ELR (cell line): ENCODE measurements at places on chromosomes 2 and 18.
A peak's percentile ranks its signal among the peaks of the same experiment; 100 is the strongest.

DNA sequence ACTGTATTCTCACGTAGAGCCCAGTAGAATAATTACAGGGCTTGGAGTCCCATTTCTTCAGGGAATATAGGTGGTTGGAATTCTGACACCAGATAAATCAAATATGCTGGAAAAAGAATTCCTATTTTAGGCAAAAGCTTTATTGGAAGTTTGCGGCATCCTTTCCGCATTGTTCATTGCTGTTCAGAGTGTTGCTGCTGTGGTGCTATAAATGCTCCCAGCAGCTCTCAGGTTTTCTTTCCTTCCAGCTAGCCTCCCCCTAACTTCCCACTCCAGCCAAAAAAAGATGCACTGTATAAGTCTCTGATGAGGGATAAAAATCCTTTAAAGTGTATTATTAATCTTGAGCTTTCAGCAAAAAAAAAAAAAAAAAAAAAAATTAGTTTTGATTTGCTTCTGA lies 25.5 kb upstream of the POLR1B start:
- no peak for DNase-seq

DNA sequence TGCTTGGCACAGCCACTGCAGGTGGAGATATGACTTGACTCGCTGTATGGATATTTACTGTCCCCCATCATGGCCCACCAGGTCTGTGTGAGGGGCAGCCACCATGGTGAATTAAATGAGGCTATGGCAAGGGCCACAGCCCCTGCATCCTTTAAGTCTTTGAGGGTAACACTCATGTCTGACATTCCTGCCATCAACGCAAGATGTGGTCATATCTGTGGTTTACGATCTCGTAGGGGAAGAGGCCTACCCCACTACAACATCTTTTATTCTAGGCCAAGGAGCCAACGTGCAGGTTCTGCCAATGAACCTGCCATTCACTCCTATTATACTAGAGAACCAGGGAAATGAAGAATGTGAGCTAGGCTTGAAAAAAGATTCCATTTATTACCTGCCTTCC lies 381.6 kb upstream of the ID2 start:
- DNase-seq = no peak

GRCh38 chr2:42754021-42754775 lies 9.7 kb downstream of the OXER1 start:
- DNase-seq = no peak

GRCh38 chr2:11710210-11710609 lies 36.2 kb upstream of the LPIN1 start:
- DNase-seq = peak; percentile 76

DNA sequence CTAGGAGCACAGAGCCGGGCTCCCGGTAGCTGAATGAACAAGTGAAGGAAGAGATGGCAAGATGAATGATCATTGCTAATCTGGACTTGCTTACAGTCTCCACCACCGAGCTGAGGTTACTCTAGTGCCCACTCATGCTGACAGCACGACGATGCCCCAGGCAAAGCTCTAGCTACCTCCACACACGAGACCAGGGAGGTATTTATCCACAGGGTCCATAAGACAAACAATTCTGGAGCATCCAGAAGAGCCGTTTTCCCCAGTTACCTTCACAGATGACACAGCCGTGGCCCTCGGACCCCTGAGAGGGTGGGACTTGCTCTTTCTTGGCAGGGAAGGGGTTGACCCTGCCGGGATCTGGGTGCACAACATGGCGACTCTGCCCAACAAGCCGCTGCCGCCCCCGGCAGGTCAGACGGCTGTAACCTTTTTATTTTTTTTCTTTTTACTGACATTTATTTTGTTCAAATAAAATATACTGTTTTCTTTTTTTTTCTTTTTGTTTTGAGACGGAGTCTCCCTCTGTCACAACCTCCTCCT lies 120.3 kb downstream of the PXDN start:
- no peak for DNase-seq

DNA sequence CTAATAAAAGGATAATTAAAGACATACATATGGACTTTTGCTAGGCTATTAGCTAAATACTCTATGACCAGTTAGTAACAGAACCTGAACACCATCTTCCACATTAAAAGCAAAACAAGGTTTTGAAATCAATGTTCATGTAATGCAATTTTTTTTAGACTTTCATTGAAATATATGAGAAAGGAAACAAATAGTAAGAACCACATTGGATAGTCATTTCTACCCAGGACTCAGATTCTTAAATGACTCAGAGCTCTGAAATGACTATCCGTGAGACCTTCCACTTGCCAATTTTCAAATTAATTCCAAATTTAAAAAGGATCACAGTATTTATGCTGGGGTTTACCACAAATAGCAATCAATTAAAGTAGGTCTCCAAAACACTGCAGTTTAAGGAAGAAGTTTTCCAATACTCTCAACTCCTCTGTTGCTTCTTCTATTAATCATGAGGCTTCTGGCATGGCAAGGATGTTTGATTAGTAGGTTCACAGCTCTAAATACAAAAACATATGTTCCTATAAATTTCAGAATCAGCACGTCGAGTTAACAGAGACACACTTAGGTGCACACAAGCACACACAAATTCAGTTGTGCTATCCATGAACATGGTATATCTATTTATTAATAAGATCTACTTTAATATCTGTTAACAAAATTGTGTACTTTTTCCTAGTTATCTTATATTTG lies 841.0 kb downstream of the RNF144A start:
- no peak for DNase-seq

- no peak for DNase-seq
These were observed 28.6 kb upstream of the NCKAP5 start for GRCh38 chr2:133596701-133597393.

DNA sequence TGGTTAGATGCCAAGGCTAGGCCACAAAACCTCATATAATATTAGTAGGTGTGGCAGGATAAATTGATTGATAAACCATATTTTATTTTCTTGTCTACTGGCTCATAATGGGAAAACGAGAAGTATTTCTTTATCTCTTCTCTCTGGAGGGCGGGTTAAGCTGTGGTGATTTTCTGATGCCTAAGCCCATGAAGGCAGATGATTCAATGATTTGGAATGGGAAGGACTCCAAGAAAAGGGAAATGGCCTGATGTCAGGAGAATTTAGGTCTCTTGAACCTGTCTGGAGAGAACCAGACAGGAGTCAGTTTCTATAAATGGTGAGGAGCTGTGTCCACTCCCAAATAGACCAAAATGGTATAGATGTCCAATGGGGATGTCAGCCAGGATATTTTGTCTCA lies 18.7 kb upstream of the MAP4K3 start:
- DNase-seq = peak; percentile 70

DNA sequence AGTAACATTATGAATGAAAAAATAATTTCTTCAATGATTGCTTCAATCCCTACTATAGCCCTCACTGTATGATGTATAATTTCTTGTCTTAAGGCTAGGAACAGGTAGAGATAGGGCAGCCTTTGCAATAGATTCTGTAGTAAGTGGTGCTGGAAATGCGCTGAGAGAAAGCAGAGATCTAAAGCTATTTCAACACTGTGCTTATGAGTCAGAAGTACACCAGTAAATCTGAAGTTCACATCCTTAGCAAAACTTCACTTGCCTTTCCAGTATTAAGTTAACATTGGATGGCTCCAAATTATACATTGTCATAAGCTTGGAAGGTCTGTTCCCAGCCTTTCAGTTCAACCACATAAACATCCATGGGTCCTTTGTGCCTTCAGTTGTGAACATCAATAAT lies 178.2 kb upstream of the EPHA4 start:
- no peak for DNase-seq

DNA sequence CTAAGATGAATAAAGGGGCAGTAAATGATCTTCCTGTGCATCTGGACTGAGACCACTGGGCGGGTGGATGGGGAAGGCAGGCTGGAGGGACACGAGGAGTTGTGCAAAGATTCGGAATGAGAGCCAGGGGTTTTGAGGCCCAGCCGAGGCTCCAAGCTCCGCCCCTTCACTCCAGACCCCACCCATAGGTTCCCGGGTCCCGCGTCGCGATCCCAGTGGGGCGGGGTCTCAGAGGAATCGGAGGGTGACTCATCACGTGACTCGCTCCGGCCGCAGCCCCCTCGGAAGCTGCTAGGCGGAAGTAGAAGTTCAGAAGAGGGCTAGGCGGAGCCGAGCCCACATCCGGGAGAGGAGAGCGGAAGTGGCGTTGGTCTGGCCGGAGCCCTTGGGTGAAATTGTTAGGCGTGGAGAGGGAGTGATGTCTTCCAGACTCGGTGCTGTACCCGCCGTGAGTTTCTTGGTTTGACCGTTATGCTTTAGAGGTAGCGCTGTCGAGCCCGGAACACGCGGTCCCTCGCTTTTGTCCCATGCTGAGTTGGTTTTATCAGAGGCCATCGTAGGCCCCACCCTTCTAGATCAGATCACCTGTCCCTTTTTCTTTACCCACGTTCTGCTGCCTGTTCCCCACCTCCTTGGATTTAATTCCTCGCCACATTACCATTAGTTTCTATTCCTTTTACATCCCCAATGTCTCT lies at the start of gene ZNF512:
Gene ZNF512 (plus strand): TSS at position 348 of the 695 bp plus-strand sequence. CDS start 71 bp downstream, at position 419.
- peak; percentile 96 for DNase-seq

DNA sequence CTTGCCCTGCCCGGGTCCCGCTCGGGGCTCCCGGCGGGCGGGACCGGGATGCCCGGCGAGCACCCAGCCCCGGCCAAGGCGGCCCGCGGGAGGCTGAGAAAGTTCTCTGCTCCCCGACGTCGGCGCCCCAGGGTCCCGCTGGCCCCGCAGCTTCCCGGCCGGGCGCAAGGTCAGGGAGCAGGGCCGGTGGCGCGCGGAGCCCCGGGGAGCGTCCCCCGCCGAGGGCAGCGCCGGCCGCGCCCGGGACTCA lies 331 bp downstream of the SERPINE2 start:
- no peak for DNase-seq

GRCh38 chr2:117858892-117859531 lies 44.5 kb downstream of the DDX18 start:
- no peak for DNase-seq

- DNase-seq = peak; percentile 31
These were observed 59.8 kb upstream of the PELI1 start for GRCh38 chr2:64203858-64204632.

- DNase-seq = no peak
These were observed 37.0 kb upstream of the MEP1B start for GRCh38 chr18:32152705-32153448.

DNA sequence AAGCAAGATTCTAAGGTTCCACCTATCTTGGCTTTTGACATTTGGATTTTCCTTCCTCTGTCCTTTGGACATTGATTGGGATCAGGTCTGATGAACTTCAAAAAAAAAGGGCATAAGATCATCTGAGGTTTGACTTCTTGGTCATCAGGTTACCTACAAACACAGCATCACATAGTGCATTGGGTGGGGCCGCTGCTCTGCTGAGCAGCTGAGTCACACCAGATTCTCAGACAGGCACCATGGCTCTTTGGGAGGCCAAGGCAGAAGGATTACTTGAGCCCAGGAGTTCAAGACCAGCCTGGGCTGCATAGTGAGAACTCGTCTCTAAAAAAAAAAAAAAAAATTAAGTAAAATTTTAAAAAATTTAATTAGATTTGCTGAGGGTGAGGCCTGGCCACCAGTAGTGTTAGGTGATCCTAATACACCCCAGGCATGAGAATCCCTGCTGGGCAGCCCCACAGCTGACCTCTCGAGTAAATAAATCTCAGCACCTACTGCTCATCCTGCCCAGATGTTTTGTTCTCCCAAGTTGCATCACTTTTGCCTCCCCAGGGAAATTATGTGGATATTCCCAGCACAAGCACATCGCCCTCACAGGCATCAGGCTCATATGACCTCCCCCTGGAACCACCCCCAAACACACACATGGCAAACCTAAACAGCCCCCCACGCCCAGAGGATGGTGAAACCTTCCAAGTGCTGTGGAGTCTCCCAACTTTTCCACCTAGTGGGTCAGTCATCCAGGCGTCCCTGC lies 5.3 kb downstream of the MLPH start:
- peak; percentile 51 for DNase-seq

DNA sequence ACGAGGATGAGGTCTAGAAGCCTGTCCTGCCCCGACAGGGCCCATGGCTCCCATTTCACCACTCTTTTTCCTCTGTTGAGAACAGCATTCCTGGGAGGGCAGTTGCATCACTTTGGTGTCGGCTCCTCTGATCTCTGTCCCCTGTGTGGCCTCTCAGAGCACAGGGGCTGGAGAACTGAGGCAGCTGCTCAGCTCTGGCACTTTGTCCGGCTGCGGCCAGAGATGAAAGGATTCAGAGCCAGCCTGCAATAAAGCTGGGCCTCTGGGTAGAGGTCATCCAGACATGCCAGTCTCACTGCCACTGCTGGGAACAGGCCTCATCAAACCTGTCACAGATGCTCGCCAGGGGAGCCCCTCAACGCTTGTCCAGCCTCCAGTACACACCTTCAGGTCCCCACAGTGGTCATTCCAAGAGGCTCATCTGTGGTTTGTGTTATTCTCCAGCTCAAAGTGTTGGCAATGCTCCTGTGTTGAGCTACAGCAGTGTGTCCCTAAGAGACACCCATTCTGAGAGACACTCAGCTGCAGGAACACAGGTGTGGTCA lies 13.1 kb upstream of the ROCK2 start:
- DNase-seq = no peak

GRCh38 chr18:43805646-43806194 lies 528.4 kb upstream of the SYT4 start:
- no peak for DNase-seq

- no peak for DNase-seq
These were observed 950.6 kb downstream of the TRIB2 start for GRCh38 chr2:13667415-13667757.

GRCh38 chr2:138476186-138476585 lies 25.4 kb upstream of the SPOPL start:
- DNase-seq = no peak

DNA sequence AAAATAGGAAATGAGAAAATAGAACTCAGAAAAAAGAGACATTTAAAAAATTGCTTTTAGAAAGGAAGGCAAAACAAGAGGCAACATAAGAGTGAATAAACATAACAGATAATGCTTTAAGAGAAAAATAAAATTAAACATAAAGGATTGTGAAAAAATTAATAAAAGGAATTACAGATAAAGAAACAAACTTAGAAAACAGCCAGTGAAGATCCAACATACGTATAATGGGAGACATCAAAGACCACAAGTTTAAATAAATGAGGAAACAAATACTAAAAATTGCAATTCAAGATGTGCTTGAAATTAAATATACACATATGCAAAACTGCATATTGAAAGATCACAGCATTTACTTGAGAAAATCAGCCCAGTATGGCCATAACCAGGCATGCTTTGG lies 448.9 kb downstream of the NBAS start:
- DNase-seq = peak; percentile 7

- DNase-seq = peak; percentile 29
These were observed 26.2 kb upstream of the CCDC150 start for GRCh38 chr2:196613302-196613701.

- no peak for DNase-seq
These were observed 25.9 kb upstream of the NEB start for GRCh38 chr2:151760139-151760650.
